NCI-H510A (cell line): ENCODE measurements at places on chromosomes 3 and 15.

GRCh38 chr3:187765342-187765741 is 20.1 kb upstream of the BCL6 start:
- no peak for DNase-seq

GRCh38 chr3:85678713-85679112 is 719.9 kb downstream of the CADM2 start:
- DNase-seq, result no peak

DNA sequence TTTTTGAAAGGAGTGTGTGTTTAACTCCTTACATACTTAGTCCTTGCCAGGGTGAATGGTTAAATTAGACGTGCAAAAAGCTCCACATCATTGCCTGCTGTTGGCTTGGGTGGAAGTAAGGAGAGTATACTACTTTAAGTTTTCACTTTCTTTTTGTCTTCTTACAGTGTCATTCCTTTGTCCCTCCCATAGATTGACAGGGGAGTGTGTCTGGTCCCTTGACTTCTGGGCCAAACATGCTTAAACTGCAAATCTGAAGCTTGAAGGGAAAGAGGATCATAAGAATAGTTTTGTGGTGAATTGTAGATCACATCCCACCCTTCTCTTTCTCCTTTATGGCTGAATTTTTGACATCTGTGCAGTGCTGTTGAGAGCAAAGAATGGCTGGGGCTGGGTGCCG is 355.8 kb upstream of the C2CD4B start:
- DNase-seq, result no peak

DNA sequence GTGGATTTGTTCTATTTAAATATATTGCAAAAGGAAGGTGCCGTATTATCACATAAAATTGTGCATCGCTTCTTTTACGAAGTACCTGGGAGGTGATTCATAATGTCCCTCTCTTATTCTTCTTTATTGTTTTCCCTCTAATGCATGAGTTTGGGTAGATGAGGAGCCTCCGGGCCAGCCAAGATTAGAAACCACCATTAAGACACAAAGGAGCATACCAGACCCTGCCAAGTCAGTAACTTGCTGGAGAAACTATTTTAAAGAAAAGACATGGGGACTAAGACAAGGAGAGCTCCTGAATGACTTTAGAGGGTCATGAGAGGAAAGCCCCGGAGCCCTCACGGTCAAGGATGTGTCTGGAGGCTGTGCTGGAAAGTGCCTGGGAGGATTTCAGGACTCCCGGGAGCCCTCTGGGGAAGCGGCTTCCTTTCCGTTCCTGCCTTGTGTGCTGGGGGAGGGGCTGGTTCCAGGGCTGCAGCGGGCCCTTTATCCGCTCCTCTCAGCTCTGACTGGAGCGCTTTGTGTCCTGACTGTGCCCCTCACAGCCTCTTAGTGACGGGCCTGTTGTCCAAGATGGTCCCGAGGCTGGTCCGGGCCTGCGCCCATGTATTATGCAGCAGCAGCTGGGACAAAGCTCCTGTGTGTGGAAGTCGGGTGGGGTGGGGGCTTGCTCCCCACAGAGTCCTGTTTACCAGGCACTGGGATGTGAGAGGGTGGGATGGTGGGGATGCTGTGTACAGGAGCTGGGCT is 35.7 kb downstream of the CORO2B start:
- DNase-seq, result no peak

- no peak for DNase-seq
These were observed 8.4 kb upstream of the HRH1 start for GRCh38 chr3:11145888-11146287.

- no peak for DNase-seq
These were observed 160.4 kb upstream of the SLC2A2 start for GRCh38 chr3:171186817-171187500.

GRCh38 chr3:182768413-182768812 is 24.9 kb upstream of the ATP11B start:
- no peak for DNase-seq

DNA sequence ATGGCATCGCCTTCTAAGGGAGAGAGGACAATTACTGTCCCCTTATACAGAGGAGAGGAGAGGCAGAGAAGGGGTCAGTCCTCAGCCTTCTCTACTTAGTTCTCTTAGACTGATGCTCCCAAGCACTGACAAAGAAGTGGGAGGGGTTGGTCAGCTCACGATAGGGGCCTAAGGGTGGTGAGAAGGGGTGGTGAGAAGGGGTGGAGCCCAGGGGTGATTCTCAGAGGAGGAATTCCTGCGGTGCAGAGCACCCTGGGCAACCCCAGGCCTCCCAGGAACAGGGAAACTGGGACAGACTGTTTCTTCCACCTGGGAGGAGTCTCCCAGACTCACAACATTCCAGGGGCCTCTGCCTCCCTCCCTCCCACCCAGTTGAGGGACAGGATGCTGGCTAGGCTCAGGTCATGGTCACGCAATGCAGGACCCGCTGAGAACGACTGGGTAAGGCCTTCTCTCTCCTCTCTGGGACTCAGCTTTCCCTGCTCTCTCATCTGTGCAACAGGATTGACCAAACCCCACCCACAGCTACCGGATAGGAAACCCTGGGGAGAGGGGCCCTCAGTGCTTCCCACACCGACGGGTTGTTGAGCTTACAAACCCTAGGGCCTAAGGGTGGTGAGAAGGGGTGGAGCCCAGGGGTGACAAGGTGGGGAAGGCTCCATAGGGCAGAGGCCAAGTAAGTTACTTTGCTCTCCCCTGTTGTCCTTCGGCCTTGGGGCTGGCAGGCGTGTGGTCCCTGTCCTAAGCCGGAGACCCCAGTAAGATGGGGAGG is 1.5 kb downstream of the TPRA1 start:
- DNase-seq, result no peak

- DNase-seq, result no peak
These were observed 14.8 kb downstream of the PPCDC start for GRCh38 chr15:75038231-75038630.
